ENCODE measurements at places on chromosomes 1 and 21.
A peak's percentile ranks its signal among the peaks of the same experiment; 100 is the strongest.

DNA sequence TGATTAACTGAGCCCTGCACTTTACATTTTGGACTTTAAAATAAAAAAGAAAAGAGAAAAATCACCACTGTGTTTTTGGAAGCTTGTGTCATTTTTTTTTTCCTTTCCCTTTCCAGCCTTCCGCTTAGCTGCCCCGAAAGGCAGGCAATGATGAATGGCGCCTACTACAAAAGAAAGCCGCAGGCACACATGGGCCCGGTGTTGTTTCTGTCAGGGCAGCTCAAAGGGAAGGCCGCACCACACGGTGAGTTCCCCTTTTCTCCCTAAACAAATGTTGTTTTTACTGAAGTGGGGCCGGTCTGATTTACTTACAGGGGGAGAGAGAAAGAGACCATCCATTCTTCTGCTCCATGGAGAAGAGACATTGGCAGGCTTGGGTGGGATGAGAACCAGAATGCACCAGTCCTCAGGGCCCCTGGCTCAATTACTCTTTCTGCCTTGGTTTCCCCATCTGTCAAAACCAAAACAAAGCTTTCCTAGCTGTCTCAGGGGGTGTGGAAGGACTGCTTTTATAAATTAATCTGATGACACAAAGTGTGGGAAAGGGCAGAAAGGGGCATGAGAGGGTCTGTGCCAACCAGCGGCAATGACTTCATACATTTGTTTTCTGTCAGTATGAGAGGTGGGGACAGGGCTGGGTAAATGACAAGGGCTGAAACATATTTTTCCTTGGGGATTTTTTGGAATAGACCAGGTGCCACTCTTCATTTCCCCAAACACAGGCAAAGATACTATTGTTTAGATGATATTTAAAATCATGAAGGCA, 91.4 kb upstream of the PLXNA2 start:
- no peak for DNase-seq

GRCh38 chr1:162371611-162372010, 5.0 kb downstream of the SPATA46 start:
- no peak for DNase-seq

DNA sequence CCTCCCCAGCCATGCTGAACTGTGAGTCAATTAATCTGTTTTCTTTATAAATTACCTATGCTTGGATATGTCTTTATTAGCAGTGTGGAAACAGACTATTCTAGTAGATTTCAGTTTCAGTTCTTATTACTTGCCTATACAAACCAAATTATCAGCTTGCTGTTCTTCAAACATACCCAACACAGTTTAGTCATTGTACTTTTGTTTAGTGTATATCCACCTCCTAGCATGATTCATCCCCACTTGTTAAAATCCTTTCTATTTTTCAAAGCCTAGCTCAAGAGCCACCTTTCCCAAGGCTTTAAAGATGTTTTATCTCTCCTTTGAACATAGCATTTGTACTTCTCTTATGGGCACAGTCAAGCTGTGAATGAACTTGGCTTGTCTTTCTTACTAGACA, 195.6 kb upstream of the ZRANB2 start:
- DNase-seq: no peak

- no peak for DNase-seq
These were observed 21.4 kb upstream of the PTPRC start for GRCh38 chr1:198617406-198617805.

DNA sequence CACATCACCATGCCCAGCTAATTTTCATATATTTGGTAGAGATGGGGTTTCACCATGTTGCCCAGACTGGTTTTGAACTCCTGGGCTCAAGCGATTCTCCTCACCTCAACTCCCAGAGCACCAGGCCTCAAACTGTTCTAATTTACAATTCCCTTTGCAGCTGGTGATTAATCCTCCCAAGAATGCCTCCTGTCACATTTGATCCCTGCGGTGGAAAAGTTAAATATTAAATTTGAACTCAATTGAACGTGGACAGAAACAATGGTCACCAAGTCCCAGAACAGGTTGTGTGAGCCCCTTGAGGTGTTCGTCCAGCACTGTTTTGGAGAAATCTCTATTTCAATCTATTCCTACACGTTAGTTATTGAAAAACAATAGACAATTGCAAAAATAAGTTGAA, 2.0 kb upstream of the ANKRD35 start:
- no peak for DNase-seq

DNA sequence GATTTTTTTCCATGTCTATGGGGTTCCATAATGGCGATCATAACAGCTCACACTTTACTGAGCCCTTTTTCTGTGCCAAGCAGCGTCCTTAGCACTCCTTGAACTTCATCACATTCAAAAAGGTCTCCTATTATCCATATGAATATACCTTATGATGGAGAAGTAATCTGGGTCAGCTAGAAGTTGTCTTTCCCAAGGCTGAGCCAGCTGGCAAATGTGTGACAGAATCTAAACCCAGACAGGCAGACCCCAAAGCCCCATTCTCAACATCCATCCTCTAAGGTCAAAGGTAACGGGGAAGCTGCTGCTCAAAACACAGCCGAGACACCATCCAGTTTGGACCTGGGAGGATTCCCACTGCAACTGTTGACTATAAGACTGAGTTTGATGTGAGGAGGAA, 249.6 kb downstream of the PRDM2 start:
- DNase-seq: no peak

DNA sequence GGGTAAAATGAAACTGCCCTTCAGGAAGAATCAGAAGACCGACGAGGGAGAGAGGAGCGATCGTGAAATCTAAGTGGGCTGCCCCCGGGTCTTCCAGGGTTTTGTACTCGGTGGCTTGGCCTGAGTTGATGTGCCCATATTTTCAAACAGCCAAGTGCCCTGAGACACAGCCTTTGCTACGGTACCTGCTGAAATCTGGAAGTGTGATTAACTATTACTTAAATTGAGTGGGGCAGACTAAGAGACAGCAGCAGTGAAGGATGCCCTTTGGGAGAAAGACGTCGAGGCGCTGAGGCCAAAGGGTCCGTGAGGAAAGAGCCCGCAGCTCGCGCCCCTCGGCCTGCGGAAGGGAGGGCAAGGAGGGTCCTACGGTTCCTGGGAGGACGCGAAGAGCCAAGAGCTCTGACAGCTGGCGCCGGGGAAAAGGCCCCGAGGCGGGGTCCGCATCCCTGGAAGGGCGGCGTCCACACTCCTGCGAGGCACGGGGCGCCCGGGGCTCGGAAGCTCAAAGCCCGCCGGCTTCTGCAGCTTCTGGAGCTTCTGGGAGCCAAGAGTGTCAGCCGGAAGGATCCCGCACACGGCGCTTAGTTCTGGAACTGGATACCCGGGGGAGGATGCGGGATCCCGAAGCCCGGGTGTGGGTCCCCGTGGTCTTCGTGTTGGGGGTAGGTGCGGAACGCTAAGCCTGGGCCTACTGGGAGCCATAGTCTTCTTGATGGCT, 15.4 kb upstream of the RNU1-4 start:
- peak; percentile 7 for DNase-seq

DNA sequence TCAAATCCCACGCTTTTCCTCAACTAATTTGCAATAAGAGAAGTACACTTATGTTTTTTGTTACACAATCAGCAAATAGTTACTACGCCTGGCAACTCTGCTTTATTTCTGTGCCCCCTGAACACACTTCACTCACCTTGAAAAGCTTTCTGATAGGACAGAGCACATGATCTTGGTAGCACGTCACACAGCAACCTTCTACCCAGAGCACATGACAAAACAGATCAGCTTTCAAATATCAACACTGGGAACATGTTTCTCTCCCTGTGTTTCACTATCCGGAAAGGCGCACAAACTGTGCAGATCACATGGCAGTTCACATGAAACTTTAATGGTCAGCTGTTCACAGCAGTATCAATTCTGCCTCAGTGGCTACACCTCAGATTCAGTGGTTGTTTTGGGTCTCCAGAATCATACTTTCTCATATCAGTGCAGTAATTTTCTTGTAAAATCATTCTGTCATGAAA, 2.2 kb downstream of the SLC19A2 start:
- peak; percentile 39 for DNase-seq

GRCh38 chr21:32143241-32143939, 135.5 kb downstream of the MIS18A start:
- no peak for DNase-seq

All from Daoy (cell line).